Stimulated activated CD8-positive, alpha-beta memory T cell treated with anti-CD3 and anti-CD28 coated beads, Interleukin-15, amount 100 ng/mL, for 48 hours (primary cell): ENCODE measurements at places on chromosomes 4 and X.

DNA sequence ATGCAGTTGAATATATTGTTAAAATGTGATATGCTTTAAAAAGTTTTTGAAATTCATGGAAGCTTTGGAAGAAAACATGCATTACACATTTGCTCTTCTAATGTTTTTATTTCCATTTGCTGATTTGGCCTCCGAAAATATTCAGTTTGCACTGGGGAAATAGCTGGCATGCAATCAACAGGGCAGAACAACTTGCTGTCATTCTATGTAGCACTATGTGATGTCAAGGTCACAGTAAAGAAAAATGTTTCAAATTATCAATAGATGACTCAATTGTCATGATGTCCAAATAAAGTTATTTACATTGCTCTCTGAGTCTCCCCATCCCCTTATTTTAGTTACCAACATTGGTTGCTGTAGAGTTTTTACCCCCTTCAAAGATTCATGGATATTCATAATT lies 119.2 kb downstream of the TLL1 start:
- DNase-seq: no peak

DNA sequence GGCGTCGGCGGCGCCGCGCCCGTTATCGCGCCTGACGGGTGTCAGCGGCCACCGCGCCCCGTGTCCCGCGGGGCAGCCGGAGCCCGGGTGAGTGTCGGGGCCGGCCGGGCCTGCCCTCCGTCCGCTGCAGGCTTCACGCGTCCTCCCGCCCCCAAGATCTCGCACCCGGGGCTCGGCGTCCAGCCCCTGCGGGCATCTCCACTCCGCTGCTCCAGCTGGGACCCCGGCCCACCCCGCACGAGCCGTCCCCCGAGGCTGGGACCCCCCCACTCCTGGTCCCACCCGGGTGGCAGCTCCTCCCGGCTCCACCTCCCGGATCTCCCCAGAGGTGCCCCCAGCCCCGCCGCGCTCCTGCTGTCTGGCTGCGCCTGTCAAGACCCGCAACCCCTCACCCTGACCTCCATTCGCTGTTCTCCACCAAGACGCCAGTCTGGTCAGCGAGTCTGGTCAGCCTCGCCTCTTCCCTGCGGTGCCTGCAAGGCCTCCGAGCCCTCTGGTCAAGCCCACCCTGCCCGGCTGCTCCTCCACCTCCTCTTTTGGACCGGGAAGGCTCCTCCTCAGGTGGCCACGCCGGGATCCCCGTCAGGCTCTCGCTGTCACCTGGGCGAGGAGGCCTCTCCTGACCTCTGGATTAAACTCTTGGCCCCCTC lies 66.0 kb upstream of the NKX1-1 start:
- DNase-seq: no peak

- DNase-seq: no peak
Observed at GRCh38 chrX:39067866-39068265, 266.6 kb downstream of the MID1IP1 start.

- DNase-seq: no peak
Observed at GRCh38 chr4:129852434-129852833, 756.5 kb downstream of the C4orf33 start.

GRCh38 chr4:7703688-7704087 lies 236.0 kb downstream of the AFAP1 start:
- no peak for DNase-seq
